Cardiac fibroblast (primary cell): ENCODE measurements at places on chromosomes 11 and 22.

GRCh38 chr11:28964811-28965210, 856.6 kb downstream of the METTL15 start:
- peak; percentile 50 for DNase-seq

- DNase-seq, result no peak
Observed at GRCh38 chr11:124193221-124194010, 10.3 kb downstream of the OR10D3 start.

DNA sequence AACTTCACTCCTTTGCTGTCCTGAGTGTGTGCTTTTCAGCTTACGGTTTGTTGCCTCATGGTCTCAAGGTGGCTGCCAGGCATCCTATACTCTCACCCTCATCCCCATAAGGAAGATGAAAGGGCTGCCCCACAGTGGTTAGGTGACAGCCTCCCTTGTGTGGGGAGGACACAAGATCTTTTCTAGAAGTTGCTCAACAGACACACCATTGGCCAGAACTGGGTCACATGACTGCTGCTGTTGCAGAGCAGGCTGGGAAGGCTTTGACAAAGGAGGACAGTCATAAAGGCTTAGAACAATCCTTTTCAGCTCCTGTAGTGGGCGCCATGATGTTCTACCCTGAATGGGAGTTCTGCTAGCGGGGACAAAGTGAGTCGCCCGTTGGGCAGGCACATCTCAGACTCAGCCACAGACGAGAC, 69.7 kb upstream of the RASD2 start:
- DNase-seq, result no peak

DNA sequence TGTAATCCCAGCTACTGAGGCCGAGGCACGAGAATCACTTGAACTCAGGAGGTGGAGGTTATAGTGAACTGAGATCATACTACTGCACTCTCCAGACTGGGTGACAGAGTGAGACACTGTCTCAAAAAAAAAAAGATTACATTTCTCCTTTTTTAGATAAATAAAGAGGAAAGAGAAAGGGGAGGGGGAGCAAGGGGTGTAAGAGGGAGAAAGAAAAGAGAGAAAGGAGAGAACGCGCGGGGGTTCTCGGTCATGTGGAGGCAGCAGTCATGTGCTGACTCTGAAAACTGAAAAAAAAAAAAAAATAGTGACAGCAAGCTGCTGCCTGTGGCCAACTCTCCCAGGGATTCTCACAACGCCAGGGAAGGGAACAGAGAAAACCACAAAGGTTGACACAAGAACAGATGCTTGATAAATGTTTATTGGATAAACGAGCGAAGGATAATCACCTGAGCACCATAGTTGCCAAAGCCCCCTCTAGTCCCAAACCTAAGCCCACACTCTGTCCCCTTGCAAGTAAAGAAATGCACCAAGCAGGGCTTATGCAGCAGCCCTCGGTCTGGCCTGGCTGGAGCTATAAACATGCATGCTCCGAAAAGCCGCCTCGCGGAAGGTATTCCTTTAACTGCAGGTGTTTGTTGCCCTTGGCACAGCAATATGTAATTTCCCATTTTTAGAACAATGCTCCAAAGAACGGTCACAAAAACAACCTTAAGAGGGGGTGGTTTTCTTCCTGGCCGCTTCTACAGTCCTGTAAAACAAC, 14.5 kb downstream of the SCGB1A1 start:
- no peak for DNase-seq

GRCh38 chr22:46104881-46105493, 45.3 kb upstream of the PPARA start:
- no peak for DNase-seq

DNA sequence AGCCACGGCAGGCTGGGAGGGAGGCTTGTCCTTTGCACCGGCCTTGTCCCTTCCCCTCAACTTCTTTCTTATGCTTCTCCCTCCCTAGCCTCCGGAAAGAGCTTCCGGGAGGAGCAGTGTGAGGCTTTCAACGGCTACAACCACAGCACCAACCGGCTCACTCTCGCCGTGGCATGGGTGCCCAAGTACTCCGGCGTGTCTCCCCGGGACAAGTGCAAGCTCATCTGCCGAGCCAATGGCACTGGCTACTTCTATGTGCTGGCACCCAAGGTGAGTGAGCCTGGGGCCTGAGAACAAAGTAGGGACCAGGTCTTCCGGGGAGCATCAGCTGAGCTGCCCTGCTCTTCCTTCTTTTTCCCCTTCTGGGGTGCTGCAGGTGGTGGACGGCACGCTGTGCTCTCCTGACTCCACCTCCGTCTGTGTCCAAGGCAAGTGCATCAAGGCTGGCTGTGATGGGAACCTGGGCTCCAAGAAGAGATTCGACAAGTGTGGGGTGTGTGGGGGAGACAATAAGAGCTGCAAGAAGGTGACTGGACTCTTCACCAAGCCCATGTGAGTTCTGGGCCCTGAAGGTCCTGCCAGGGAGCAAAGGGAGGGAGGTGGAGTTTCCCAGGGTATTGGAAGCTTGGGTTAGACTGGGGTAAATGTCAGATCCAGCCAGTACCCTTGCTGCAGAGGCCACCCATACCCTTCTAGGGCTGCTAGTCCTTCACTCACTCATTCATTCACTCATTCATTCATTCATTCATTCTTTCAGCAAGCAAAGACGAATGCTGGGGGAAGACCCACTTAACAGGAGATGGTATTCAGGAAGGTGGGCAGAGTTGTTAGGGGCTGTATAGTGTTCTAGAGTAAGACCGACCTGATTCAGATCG, 22.6 kb downstream of the ADAMTS15 start:
- no peak for DNase-seq

DNA sequence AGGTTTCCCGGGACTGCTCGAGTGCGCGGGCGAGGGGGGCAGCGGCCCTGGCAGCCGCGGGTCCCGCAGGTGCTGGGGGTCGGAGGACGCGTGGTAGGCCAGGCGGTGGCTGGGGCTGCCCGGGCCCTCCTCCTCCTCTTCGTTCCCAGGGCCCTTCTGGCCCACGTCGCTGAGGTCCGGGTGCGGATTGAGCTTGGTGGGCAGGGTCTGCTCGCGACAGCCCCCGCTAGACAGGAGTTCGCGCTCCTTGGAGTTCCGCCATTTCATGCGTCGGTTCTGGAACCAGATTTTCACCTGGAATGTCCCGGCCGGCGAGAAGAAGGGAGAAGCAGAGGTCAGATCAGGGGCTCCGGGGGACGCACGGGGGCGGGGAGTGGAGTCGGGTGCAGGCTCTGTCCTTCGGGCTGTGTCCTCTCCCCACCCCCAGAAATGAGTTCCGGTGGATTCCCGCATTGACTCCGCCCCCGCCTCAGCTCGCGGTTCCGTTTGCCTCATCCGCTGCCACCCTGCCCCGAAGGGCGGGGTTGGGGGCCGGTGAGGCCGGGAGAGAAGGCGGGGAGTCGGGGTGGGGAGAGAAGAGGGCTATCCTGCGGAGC, 3.9 kb downstream of the DBX1 start:
- DNase-seq, result no peak

DNA sequence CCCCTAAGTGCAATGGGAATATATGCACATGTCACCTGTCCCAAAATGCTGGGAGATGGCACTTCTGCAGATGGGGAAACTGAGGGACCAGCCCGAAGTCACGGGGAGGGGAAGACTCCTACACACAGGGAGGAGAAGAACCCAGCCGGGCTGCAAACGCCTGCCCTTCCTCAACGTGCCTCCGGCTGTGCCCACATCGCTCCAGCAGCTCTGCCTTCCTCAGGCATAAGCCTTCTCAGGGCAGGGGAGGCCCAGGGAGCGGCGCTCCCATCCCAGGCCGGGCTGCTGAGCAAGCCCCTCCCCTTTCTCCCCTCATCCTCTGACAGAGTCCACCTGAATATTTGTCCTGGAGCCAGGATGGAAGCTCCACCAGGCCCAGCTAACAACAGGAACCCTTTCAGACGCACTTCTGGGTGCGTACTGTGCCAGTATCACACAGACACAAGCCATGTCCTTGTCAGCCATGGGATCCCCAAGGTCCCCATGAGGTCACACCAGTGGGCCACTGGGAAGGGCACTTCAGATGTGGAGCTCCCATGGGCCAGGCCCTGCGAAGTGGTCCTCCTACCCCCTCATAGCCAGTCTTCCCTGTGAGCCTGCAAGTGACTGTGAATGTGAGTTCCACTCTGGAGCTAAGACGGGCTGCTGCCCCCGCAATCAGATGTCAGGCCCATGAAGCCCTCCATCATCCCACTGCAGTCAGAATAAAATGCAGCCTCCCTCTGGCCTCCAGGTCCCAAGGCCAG, 2.5 kb upstream of the CD81 start:
- no peak for DNase-seq

GRCh38 chr11:27553186-27553585, 46.6 kb upstream of the LIN7C start:
- DNase-seq, result no peak

GRCh38 chr11:8288824-8289491, 25.3 kb upstream of the LMO1 start:
- no peak for DNase-seq

DNA sequence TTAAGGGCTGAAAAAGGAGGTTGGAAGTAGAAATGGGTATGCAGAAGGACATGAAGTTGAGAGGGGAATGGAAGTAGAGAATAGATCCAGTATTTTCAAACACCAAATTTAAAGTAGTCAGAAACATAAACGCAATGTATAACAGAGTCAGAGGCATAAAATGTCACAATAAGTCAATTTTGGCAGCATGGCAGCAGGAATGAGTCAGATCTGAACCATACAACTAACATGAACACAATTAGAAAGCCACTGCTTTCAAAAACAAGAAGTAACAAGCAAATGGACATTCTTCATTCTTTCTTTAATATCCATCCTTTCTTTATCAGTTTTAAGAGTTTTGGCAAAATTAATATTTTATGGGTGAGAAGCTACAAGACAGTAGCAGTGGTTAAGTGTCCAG, 2.5 kb downstream of the CHORDC1 start:
- peak; percentile 54 for DNase-seq

GRCh38 chr11:94544646-94545263, 1.0 kb downstream of the FUT4 start:
- no peak for DNase-seq

DNA sequence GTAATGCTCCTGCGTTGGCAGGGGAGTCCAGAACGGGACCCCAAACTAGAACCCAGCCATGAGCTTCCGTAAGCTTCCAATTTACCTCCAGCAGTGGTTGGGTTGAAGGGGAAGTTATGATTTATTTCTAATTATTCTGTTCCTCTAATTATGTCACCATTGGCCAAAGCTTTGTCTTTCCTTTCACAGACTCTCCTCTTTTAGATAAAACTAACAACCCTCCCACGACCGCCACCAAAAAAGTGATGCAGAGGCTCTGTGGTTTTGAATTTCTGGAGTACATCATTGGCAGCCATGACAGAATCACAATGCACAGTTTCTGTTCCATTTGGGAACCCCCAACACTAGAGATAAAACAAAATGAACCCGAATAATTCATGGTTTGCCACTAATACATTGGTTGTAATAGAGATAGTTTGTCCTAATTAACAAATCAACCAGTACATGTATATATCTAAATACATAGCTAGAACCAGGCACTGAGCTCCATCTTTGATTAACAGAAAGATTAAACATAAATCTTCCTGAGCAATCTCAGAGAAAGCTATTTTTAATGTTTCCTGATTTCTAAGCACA, 64.3 kb downstream of the ETS1 start:
- no peak for DNase-seq

- no peak for DNase-seq
Observed at GRCh38 chr11:33021937-33022336, 6.3 kb downstream of the DEPDC7 start.

DNA sequence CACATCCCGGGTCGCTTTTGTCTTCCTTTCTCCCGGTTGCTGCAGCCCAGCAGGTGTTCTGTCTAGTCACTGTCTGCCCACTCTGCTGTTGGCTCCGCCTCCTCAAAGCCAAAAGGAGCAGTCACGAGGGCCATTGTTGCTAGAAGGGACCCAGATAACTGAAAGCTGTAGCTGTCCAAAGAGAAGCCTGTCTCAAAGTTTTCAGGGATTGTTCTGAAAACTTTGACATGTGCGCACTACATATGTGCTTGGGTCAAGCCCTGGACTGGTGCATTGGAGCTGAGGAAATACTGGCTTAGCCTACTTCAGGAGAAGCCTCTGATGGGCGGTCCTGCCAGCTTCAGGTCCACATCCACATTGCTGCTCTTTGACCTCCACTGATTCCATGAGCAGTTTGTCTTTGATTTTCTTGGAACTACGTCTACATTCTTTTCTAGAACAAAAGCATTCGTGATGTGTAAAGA, 8.8 kb upstream of the OR2AT4 start:
- DNase-seq, result peak; percentile 9

- peak; percentile 29 for DNase-seq
Observed at GRCh38 chr11:68798221-68798813, 43.4 kb downstream of the CPT1A start.

- DNase-seq, result no peak
Observed at GRCh38 chr22:48757985-48758561, 1069.6 kb downstream of the BRD1 start.

- no peak for DNase-seq
Observed at GRCh38 chr22:38295339-38295738, 21.9 kb downstream of the CSNK1E start.

DNA sequence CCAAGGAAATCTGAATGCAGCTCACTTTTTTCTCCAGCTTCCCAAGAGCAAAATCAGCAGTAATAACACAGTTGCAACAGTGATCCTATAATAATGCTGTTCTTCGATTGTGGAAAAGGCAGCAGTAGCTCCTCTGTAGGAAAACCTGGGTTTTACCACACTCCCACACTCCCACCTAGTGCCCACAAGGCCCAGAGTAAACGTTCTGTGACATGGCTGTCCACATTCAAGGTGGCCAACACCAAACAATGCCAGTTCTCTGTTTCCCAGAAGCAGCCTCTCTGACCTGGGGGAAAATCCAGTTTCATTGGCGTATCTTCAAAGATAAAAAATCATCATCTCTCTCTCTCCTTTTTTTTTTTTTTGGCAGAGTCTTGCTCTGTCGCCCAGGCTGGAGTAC, 40.2 kb downstream of the WT1 start:
- DNase-seq, result no peak

- DNase-seq, result no peak
Observed at GRCh38 chr22:49238181-49239141, 589.2 kb downstream of the BRD1 start.

GRCh38 chr11:83990160-83990733, 704.1 kb upstream of the CCDC90B start:
- no peak for DNase-seq

DNA sequence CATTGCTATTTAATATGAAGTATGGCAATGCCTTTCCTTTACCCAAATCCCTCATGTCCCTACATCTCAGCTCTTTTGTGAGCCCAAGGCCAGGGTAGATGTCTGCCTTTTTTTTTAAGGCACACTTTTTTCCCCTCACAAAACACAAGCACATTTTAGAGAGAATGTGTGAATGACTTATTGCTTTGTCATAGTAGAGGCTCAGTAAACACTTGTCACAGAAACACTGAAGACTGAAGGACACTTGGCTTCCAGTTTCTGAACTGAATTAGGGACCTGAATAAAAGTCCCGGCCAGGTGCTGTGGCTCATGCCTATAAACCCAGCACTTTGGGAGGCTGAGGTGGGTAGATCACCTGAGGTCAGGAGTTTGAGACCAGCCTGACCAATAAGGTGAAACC, 2.9 kb upstream of the SCGB2A2 start:
- no peak for DNase-seq

DNA sequence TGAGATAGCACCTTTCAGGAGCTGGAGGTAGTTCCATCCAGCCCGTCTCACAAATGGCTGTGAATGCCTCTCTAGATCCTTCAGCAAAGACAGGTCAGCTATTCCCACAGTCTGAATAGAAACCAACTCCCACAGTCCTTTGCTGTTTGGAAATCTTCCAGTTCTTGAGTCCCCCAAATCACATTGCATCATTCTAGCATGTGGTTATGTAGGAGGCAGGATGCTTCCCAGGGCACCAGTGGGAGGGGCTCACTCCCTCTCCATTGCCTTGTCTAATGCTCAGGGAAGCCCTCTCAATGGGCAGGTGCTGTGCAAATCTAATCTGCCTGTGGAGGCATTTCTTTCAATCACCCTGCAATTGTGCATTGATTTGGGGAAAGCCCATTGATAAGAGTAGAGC, 14.6 kb downstream of the NAV2 start:
- peak; percentile 75 for DNase-seq
